ENCODE measurements at places on chromosomes 5 and 9.

- DNase-seq: no peak
Measured at GRCh38 chr9:98833090-98833956, 25.9 kb downstream of the GALNT12 start.

DNA sequence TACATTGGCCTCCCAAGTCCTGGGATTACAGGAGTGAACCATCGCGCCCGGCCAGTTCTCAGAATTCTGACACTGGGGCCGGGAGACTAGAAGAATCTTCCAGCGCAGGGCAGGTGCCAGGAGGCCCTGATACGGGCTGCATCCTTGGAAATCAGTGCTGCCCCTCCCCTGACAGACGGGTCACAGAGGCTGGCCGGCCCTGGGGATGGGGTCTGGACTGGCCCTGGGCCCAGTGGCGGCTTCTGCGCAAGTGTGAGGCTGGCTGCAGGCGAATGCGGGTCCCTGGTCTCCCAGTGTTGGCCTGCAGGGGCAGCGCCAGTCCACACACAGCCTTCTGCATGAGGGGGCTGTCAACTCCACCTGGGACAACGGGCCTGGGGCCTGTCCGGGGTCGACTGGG lies 831 bp upstream of the TBC1D9B start:
- no peak for DNase-seq

DNA sequence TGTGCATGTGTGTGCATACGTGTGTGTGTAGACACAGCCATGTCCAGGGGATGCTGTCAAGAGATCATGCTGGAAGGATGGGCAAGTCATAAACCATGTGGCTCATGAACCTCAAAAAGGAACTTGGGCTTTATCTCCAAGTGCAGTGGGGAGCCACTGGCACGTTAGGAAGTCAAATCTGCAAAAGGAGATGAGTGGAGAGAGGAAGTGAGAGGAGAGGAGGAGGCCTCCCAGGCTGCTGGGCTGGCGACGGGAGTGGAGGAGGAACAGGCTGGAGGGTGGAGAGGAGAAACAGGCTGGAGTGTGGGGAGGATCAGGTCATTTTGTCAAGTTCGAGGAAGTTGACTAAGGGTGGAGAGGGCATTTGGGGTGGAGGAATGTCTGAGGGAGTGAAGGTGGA lies 29.2 kb upstream of the TIFAB start:
- no peak for DNase-seq

- no peak for DNase-seq
Measured at GRCh38 chr9:99825172-99826046, 3.7 kb downstream of the NR4A3 start.

- DNase-seq: no peak
Measured at GRCh38 chr9:89808076-89808755, 203.4 kb downstream of the GADD45G start.

- DNase-seq: no peak
Measured at GRCh38 chr5:60335913-60336312, 364.1 kb downstream of the DEPDC1B start.

DNA sequence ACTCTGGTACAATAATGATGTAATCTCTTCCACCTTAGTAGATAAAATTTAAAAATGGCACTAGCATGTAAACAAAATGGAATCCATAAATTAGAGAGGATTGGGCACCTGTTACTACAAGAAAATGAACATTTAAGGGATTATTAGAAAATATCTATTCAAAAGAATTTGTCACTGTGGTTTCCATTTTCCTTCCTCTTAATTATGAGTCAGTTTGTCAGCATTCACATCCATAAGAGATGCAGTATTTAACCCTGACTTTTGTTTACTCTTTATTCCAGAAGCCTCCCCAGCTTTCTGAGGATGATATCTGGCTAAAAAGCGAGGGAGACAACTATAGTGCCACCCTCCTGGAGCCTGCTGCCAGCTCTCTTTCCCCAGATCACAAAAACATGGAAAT lies 72.1 kb downstream of the C9orf152 start:
- DNase-seq: no peak

- DNase-seq: no peak
Measured at GRCh38 chr9:37947977-37948376, 44.0 kb upstream of the SLC25A51 start.

GRCh38 chr9:107566611-107567061 lies 77.1 kb upstream of the KLF4 start:
- DNase-seq: no peak

DNA sequence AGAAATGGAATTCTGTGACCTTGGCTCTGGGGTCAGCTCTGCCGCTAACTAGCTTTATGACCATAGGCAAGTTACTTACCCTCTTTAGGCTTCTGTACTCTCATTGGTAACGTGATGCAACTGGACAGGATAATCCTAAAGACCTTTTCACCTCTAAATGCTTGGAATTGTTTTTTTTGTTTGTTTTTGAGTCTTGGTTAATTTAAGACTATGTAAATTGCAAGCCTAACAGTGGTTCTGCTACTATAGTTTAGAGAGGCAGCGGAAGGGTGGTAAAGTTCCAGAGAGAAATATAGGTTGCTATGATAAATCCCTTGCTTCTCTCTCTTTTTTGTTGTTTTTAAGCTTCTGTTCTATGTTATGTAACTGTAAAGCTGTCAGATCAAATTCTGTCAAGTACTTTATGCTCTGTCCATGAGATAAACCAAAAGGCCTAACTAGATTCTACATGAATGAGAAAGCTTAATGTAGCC lies 17.6 kb downstream of the FAM169A start:
- DNase-seq: no peak

DNA sequence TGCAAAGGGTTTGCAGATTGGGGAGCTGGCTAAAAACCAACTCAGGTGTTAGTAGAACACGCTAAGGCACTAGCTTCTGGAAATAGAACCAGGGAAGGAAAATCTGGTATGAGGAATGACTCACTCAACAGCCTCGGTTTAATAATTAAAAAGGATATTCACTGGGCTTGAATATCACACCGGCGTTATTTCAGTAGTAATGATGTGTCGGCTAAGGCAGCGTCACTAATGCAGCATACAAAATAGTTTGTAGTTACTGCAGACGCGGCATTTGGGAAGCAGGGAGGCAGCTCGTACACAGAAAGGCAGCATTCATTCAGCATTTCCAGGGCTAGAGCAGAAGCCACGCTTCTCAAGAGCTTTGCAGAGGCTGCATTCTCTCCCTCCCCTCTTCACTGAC lies 1.7 kb downstream of the ADRA1B start:
- no peak for DNase-seq

- no peak for DNase-seq
Measured at GRCh38 chr5:72203251-72203845, 96.1 kb downstream of the MAP1B start.

DNA sequence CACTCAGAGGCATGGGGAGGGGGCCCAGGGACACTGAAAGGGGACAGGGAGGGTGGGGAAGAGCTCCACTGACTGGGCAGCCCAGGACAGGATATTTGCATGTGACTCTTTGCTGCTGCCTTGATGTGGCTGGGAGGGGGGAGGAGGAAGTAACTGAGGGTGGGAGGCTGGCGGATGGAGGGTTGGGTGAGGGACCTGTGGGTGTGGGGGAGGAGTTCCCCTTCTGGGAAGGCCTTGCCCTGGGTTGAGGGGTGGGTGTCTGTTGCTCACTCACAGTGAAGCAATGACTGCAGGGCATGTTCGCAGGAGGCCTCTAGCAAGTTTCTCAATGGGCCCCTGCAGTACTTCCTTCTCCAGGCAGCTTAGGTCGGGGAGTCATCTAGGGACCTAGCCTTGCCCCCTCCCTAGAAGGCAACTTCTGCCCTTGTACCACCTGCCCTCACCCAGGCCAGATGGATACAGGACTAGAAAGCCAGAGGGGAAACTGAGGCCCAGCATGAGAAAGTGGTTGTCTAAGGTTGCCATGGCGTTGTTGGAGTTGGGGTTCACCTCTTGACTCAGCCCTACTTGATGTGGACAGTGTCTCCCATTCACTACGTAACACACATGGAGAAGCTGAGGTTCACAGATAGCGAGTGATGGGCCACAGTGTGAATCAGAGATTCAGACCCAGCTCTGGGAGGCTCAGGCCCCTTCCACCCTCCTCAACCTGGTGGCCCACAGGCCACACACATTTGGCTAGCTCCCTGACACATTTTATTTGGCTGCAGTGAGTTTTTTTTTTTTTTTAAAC lies 3.0 kb downstream of the GRK6 start:
- DNase-seq: peak; percentile 61

DNA sequence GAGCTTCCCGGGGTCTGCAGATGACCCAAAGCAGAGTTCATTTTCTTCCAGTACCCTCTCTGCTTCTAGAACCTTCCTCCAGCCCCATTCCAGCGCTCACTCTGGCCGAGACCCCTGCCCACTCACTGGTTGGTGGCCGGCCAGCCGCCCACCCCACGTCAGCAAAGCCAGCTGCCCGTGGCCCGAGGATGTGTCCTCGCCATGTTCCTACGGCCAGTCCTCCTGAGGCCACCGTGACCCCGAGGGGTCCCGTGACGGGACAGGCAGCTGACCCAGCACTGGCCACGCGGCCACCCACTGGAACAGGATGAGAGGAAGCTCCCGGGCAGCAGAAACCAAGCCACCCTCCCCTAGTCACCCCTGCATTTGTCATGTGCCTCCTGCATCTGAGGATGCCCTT lies 39.1 kb upstream of the SLC6A19 start:
- no peak for DNase-seq

GRCh38 chr5:177435847-177436536 lies 9.5 kb downstream of the GRK6 start:
- DNase-seq: no peak

DNA sequence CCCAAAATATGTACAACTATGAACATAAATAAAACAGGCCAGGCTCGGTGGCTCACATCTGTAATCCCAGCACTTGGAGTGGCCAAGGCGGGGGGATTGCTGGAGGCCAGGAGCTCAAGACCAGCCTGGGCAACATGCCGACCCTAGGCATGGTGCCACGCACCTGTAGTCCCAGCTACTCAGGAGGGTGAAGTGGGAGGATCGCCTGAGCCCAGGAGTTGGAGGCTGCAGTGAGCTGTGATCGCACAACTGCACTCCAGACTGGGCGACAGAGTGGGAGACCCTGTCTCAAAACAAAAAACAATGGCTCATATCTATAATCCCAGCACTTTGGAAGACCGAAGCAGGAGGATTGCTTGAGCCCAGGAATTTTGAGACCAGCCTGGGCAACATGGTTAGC lies 1.5 kb downstream of the HAUS6 start:
- DNase-seq: no peak

DNA sequence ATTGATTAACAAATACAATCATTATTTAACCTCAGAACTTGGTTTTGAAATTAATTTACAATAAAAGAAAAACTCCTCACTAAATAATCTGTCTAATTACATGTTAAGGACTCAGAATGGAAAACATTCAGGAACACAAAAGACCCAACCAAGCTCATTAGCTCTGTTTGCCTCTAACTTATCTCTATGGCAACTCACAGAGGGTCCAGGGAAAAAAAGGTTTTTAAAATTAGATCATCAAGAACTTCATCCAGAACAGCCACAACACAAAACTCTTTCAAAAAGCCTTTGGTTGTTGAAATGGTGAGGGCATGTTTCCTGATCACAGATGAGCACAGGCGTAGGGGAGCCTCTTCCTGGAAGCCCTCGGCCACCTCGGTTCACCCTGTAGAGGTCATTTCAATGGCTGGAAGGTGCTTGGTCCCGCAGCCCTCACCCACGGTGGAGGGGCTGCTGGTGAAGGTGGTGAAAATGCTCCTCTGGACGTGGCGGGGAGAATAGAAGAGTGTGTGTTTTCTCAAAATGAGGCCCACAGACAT lies 17.2 kb upstream of the TCF7 start:
- no peak for DNase-seq

GRCh38 chr5:145787507-145787906 lies 47.6 kb downstream of the PRELID2 start:
- no peak for DNase-seq

DNA sequence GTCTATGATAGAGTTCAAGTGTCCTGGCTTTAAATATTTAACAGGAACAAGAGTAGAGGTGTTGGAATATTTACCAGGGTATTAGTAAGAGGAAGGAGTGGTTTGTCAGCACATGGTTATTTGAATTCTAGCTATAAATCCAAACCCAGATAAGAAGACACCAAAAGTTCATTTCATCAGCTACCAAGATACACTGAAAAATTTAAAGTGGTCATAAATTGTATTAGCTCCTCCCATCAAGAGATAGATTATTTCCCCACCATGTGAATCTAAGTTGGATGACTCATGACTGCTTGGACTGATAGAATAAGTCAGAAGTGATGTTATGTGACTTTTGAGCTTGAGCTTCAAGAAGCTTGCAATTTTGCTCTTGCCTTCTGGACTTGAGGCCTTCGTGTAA lies 72.1 kb upstream of the GRAMD2B start:
- DNase-seq: no peak

GRCh38 chr5:159310511-159310910 lies 19.8 kb downstream of the IL12B start:
- no peak for DNase-seq

DNA sequence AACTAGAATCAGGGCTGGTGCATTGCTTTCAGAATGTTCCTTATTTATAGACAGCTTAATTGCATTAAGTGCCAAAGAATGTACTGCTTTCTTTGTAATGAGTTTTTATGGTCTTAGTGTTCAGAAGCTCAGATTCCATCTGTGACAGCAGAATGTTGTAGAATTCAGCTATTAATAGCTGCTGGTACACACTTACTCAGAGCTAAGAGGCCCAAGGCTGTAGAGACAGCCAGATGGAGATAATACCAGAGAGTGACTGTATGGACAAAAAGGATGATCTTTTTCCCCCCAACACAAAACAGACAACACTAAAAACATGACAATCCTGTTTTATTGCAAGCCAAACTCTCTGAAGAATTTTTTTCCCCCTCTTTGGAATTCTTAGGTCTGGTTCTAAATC lies 50.2 kb downstream of the PPP2R2B start:
- DNase-seq: no peak

- peak; percentile 59 for DNase-seq
Measured at GRCh38 chr9:128026255-128026772, 40.8 kb downstream of the NAIF1 start.

GRCh38 chr5:158175934-158176481 lies 317.1 kb upstream of the CLINT1 start:
- no peak for DNase-seq

GRCh38 chr9:7921545-7922197 lies 122.1 kb upstream of the DMAC1 start:
- no peak for DNase-seq

- DNase-seq: peak; percentile 64
Measured at GRCh38 chr5:43042176-43042625, 2.1 kb upstream of the ANXA2R start.

- DNase-seq: no peak
Measured at GRCh38 chr5:73861313-73861988, 235.5 kb downstream of the ARHGEF28 start.

- no peak for DNase-seq
Measured at GRCh38 chr5:74938250-74938933, 72.2 kb upstream of the FAM169A start.

- DNase-seq: no peak
Measured at GRCh38 chr5:68331192-68332079, 115.9 kb downstream of the PIK3R1 start.
